Panc1 (cell line): ENCODE measurements at places on chromosomes 5 and 9. TPM values are rescaled to one million over a fixed set of nuclear protein-coding genes. Genes with fewer than 3 reads are reported as not detected.

- no peaks in the 10 kb centered on the region for H3K36me3 ChIP-seq
- no peak for DNase-seq
- no peak overlapping the region for H3K4me3 ChIP-seq
- no peak overlapping the region for H3K27ac ChIP-seq
- H3K27me3 ChIP-seq, result no peaks in the 10 kb centered on the region; the same call in 1 of the 2 replicates
- H3K4me1 ChIP-seq, result no peaks in the 10 kb centered on the region
These were observed 37.9 kb downstream of the GLRA1 start for GRCh38 chr5:151886546-151887275.

The PAPPA gene
- 1.2 TPM for total RNA-seq

DNA sequence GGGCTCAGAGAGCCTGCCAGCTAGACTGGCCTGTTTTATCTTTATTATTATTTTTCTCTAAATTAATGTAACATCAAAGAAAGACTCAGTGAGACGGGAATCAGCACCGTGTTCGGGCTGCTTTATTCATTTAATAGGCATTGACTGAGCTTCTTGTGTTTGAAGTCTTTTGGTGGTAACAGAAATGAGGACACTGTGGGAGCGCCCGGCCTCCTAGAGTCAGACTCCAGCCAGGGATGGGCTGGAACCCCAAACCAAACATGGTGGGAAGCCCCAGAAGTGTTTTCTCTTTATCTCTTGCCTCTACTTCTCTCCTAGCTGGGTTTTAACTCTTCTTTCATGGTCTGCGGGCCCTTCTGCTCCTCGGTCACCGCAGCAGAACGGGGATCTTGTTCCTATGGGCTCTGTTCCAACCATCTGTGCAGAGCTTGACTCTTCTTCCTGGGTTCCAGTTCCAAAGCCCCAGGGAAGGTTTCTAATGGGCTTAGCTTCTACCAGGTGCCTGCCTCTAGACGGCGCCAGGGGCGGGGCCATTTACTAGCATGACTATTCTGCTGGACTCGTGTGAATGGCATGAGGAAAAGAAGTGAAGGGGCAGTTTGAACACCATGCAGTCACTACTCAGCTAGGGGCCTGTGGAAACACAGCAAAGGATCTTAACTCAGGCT, 123.8 kb downstream of the FGF18 start:
- H3K4me1 ChIP-seq, result no peaks in the 10 kb centered on the region
- H3K27ac ChIP-seq, result no peak overlapping the region
- H3K36me3 ChIP-seq, result no peaks in the 10 kb centered on the region
- no peaks in the 10 kb centered on the region for H3K27me3 ChIP-seq
- DNase-seq, result no peak

The SPATA31D4 gene
- total RNA-seq, result not detected

The SEMA4D gene
- 6.5 TPM for total RNA-seq

GRCh38 chr9:116020146-116020545, 133.4 kb upstream of the PAPPA start:
- no peaks in the 10 kb centered on the region for H3K4me1 ChIP-seq
- DNase-seq, result no peak
- no peak overlapping the region for H3K27ac ChIP-seq
- H3K27me3 ChIP-seq, result no peaks in the 10 kb centered on the region
- no peaks in the 10 kb centered on the region for H3K36me3 ChIP-seq
- no peak overlapping the region for H3K4me3 ChIP-seq

- H3K4me3 ChIP-seq, result no peak overlapping the region
- no peaks in the 10 kb centered on the region for H3K27me3 ChIP-seq
- no peaks in the 10 kb centered on the region for H3K4me1 ChIP-seq
- no peak for DNase-seq
These were observed 54.2 kb downstream of the WHRN start for GRCh38 chr9:114450833-114451706.

DNA sequence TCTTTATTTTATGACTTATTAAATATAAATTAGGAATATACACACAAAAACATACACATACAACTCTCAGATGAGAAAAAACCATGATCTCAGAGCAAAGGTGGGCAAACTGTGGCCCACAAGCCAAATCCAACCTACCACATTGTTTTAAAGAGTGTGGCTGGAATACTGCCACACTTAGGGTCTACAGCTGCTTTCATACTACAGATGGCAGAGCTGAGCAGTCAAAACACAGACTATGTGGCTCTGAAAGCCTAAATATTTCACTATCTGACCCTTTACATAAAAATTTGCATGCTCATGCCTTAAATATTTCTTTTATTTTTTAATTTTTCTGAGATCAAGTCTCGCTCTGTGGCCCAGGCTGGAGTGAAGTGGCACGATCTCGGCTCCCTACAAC, 28.3 kb downstream of the LEAP2 start:
- no peaks in the 10 kb centered on the region for H3K27me3 ChIP-seq
- H3K36me3 ChIP-seq, result peaks cover 32% of the 10 kb centered on the region
- DNase-seq, result no peak
- H3K4me3 ChIP-seq, result no peak overlapping the region
- no peak overlapping the region for H3K27ac ChIP-seq
- H3K4me1 ChIP-seq, result no peaks in the 10 kb centered on the region

DNA sequence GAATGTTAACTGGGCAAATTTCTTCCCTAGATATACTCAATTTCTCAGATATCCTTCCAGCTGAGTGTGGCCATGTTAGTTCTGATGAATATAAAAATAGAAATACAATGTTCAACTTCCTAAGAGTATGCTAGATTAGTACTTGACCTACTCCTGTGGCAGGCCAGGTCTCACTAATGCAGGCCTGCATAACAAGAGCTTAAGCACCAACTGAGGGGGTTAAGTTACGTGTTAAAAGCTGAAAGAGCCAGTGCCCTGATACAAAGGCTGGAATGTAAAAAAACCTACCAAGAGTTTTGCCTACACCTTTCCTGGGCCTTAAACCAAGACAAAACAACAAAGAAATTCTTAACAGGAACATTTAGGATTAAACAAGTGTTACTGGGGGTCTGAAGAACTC, 102.8 kb downstream of the MRPS30 start:
- no peaks in the 10 kb centered on the region for H3K36me3 ChIP-seq
- DNase-seq, result no peak
- no peaks in the 10 kb centered on the region for H3K27me3 ChIP-seq
- H3K4me3 ChIP-seq, result no peak overlapping the region

GRCh38 chr5:158884827-158885518, 214.7 kb downstream of the EBF1 start:
- H3K27ac ChIP-seq, result no peak overlapping the region
- H3K27me3 ChIP-seq, result peaks cover 2% of the 10 kb centered on the region; the same call in 1 of the 2 replicates
- no peaks in the 10 kb centered on the region for H3K4me1 ChIP-seq
- no peak for DNase-seq
- no peaks in the 10 kb centered on the region for H3K36me3 ChIP-seq

The IL5 gene
- total RNA-seq, result not detected

GRCh38 chr5:39369123-39369815, 5.0 kb upstream of the C9 start:
- H3K27me3 ChIP-seq, result no peaks in the 10 kb centered on the region
- H3K4me1 ChIP-seq, result no peaks in the 10 kb centered on the region
- no peak for DNase-seq

The CCDC183 gene
- 0.62 TPM for total RNA-seq

DNA sequence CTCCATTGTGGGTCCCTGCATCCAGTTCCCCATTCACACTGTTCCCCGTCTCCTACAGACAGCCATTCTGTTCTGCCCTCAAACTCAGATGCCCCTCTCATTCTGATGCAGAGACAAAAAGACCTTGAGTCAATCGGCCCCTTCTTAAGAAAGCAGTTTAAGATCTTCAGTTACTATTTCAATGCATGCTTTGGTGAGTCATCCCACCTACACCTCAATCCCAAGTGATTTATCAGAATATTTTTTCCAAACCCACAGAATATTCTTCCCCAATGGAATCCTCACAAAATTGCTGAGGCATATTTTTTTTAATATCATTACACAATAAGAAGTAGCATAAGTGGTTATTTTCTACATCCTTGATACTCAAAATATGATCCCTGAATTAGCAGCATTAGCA, 92.4 kb upstream of the SLC1A1 start:
- no peak for DNase-seq
- H3K4me1 ChIP-seq, result no peaks in the 10 kb centered on the region
- no peaks in the 10 kb centered on the region for H3K36me3 ChIP-seq
- no peaks in the 10 kb centered on the region for H3K27me3 ChIP-seq

GRCh38 chr9:131986576-131986975, 93.1 kb downstream of the MED27 start:
- H3K4me1 ChIP-seq, result no peaks in the 10 kb centered on the region
- no peak overlapping the region for H3K27ac ChIP-seq
- no peak overlapping the region for H3K4me3 ChIP-seq
- H3K36me3 ChIP-seq, result no peaks in the 10 kb centered on the region
- peak; percentile 88 for DNase-seq

The PCDHA11 gene
- total RNA-seq, result 0.08 TPM

DNA sequence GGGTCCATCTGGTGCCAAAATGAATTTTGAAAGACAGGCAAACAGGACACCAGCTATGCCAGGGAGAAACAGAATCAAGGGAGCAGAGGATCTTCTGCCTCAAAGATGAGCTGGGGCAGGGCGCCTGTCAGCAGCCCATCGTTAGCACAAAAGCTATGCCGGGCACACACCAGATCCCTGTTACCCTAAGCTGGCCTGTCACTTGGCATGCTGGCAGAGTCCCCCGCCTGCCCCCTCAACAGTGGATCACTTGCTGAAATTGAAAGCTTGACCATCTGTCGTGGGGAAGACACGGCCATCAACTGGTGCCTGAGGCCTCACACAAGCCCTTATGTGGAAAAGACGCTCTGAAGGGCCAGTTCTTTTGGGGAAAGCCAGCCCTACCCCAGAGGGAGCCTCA, 256.4 kb downstream of the EBF1 start:
- no peaks in the 10 kb centered on the region for H3K4me1 ChIP-seq
- no peak overlapping the region for H3K4me3 ChIP-seq
- no peaks in the 10 kb centered on the region for H3K27me3 ChIP-seq
- no peak for DNase-seq
- no peaks in the 10 kb centered on the region for H3K36me3 ChIP-seq

The RUFY1 gene
- 66.3 TPM for total RNA-seq

DNA sequence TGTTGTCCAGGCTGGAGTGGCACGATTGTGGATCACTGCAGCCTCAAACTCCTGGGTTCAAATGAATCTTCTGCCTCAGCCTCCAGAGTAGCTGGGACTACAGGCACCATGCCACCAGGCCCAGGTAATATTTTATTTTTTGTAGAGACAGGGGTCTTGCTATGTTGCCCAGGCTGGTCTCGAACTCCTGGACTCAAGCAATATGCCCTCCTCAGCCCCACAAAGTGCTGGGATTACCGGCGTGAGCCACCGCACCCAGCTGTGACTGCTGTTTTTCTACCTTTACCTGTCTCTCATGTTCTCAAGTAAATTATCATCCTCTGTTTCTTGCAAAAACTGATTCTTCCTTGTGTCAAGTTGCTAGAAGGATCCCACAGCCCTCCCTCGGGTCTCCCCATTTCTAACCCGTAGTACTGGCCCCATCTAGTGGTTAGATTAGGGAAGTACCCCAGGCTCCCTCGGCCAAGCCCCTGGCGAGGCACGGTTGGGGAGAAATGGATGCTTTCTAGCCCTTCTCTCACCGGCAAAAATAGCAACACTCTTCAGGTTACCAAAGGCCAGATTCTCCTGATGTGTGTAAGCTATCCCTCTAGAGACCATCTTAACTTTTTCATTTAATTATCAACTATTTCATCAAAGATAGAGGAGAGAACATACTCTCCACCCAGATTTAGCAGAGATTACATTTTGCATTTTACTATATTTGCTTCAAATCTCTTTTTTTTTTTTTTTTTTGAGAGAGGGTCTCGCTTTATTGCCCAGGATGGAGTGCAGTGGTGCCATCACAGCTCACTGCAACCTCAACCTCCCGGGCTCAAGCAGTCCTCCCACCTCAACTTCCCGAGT, 19.2 kb upstream of the TOR1B start:
- no peak overlapping the region for H3K4me3 ChIP-seq
- H3K36me3 ChIP-seq, result no peaks in the 10 kb centered on the region
- no peak for DNase-seq
- no peaks in the 10 kb centered on the region for H3K27me3 ChIP-seq
- no peak overlapping the region for H3K27ac ChIP-seq

The PCDHB12 gene
- 0.44 TPM for total RNA-seq

GRCh38 chr5:96683810-96684209, 21.6 kb downstream of the CAST start:
- H3K27ac ChIP-seq, result no peak overlapping the region
- DNase-seq, result no peak
- peaks cover 2% of the 10 kb centered on the region; the same call in 1 of the 2 replicates for H3K36me3 ChIP-seq
- no peaks in the 10 kb centered on the region for H3K4me1 ChIP-seq
- no peaks in the 10 kb centered on the region for H3K27me3 ChIP-seq
- no peak overlapping the region for H3K4me3 ChIP-seq

- no peaks in the 10 kb centered on the region for H3K36me3 ChIP-seq
- no peaks in the 10 kb centered on the region for H3K4me1 ChIP-seq
- no peak overlapping the region for H3K27ac ChIP-seq
- DNase-seq, result no peak
These were observed 157.2 kb downstream of the SV2C start for GRCh38 chr5:76240336-76240735.

GRCh38 chr5:76393035-76393680, 9.9 kb upstream of the IQGAP2 start:
- no peak overlapping the region for H3K4me3 ChIP-seq
- DNase-seq, result no peak
- no peaks in the 10 kb centered on the region for H3K36me3 ChIP-seq
- no peak overlapping the region for H3K27ac ChIP-seq

DNA sequence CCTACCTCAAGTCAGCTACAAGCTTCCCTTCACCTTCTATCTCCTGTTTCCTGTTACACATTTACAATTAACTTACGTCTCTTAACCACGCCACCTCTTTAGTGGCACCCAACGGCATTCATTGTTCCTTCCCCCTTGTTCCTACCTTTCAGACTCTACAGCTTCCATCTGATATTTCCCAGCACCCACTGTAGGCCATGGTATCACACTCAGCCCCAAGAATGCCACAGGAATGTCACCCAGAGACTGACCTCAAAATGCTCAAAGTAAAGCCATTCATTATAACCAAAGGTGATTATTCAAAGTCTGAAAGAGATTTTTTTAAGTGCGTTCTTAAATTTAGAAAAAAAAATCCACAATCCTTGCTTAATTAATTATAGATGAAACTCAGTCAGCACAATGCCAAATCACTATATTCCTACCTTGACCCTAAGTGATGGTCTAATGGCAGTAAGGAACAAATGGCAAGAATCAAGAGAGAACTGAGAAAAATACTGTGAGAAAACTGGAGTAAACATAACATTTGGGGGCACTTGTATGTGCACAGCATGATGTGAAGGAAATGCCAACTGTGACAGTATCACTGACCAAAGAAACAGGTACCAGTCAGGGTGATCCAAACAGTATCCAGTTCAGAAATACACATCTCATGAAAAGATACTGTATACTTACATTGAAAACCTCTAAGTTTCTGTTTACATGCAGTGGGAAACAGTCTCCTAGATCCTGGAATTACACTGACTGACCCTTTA, 52.1 kb downstream of the CTNND2 start:
- no peak overlapping the region for H3K27ac ChIP-seq
- H3K4me3 ChIP-seq, result no peak overlapping the region
- no peaks in the 10 kb centered on the region for H3K36me3 ChIP-seq

The LCN15 gene
- total RNA-seq, result 0.05 TPM

The NOXA1 gene
- total RNA-seq, result 3.7 TPM

The PURA gene
- total RNA-seq, result 16.9 TPM

GRCh38 chr9:3758816-3759576, 233.2 kb upstream of the RFX3 start:
- H3K27me3 ChIP-seq, result no peaks in the 10 kb centered on the region
- no peaks in the 10 kb centered on the region for H3K4me1 ChIP-seq
- H3K36me3 ChIP-seq, result no peaks in the 10 kb centered on the region
- H3K4me3 ChIP-seq, result no peak overlapping the region

The OLFML2A gene
- total RNA-seq, result 44.5 TPM

The MYMK gene
- total RNA-seq, result not detected

GRCh38 chr9:100058699-100059579, 39.9 kb downstream of the ERP44 start:
- no peaks in the 10 kb centered on the region for H3K27me3 ChIP-seq
- no peaks in the 10 kb centered on the region for H3K36me3 ChIP-seq
- no peak overlapping the region for H3K4me3 ChIP-seq
- no peak overlapping the region for H3K27ac ChIP-seq
